Right renal cortex interstitium (tissue), 3 donors: ENCODE measurements at places on chromosomes 2 and 18.

DNA sequence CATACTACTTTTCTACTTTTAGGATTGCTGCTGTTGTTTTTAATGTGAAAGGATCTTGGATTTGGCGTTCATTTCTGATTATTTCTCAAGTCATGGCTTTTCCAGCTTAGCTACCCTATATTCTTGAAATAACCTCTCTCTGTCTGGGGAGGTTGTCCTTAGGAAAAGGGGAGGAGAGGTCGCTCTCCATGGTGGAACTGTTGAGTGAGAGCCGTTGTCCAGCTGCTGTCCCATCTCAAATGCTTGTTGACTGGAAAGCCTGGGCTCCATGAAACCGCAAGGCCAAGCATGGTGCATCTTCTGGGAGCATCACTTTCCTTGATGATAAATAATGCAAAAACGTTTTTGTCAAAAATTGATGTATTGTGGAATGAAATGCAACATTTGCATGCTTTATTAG, 479.1 kb upstream of the RAB12 start:
- DNase-seq, result no peak

DNA sequence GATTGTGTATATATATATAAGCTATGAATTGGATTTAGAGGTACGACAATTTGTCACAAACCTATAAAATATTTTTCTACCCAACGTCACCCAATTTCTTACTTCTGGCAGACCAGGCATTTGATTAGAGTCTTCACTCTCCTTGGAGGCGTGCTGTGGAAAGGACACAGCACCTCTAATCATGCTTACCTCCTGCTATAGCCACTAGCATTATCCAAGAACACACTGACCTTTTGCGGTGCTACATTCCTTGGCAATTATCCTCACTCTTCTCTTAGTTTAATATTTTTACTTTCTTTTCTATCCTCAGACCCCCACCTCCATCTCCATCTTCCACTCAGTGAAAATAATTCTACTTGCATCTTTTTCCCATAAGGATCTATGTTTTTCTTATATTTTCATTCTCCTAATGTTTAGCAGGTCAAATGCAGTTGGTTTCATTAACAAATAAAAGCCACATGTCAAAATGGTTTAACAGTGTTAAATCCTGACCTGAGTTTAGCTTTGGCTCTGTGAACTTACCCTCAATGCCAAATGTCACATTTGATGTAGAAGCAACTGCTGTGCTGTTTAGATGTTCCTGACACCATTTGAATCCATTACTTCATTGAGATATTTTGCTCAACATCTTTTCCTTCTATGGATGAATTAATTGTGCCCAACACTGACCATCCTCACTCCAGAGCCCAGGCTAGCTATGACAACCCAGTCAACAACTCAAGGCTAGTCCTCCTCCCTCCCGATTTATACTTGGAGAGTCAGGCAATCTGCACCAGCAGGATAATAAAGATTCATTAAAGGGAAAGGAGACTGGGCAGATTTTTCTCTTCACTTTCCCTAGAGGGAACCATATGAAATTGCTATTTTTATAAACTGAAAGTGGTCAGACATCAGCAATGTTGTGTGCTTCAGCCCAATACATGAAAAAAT, 240.5 kb downstream of the MREG start:
- no peak for DNase-seq

- DNase-seq, result no peak
Measured at GRCh38 chr2:182043021-182043420, 57.4 kb downstream of the PPP1R1C start.

- no peak for DNase-seq
Measured at GRCh38 chr2:200212862-200213425, 93.5 kb upstream of the SPATS2L start.

- DNase-seq, result no peak
Measured at GRCh38 chr2:28492282-28492681, 3.6 kb upstream of the PLB1 start.

DNA sequence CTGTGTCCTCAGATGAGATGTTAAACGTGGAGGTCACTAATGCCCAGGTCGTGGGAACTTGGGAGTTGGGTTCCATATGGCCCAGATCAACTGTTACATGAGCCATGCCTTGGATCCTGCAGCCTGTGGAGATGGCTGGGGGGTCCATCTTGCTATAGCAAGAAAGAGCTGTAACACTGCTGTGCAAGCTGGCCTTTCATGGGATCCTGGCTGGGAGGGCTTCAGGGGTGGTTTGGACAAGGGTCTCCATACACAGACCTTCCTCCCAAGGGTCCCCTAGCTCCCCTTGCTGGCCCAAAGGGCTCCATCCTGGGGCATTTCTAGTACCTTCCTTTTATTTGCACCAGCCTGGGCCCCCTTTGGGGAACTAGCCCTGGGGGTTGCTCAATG, 337.7 kb downstream of the DYSF start:
- no peak for DNase-seq

DNA sequence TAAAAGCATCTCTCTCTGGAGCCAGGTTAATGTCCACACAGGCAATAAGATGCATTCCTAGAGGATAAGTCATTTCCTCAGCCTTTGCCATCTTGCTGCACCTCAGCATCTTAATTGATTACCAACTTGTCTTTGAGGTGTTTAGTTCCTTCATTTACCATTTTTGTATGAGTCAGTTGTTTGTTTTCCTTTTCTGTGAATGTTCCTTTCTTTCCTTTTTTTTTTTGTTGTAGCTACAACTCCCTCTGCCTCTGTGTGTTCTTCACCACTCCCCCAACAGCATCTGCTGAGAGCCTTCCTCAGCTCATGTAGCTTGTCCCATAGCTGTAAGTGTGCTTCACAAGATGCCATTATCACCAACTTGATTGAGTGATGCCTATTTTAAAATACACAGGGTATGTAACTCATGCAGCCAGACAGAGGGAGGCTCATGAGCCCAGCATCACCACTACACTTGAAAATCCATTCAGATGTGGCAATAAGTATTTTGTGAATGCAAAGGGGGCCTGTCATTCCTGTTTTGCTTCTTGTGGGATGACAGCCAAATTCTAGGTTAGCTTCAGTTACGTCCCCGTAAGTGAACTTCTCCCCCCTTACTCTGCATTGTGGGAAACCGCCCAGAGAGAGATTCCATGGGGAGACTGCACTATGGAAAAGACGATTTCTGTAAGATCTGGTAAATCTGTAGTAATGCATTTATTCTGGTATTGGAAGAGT, 315.9 kb upstream of the ZEB2 start:
- no peak for DNase-seq

- DNase-seq, result no peak
Measured at GRCh38 chr2:46067501-46068305, 229.5 kb upstream of the EPAS1 start.

GRCh38 chr18:75016025-75016717, 192.8 kb downstream of the PTGR3 start:
- no peak for DNase-seq

GRCh38 chr2:180625006-180625844, 355.2 kb upstream of the UBE2E3 start:
- no peak for DNase-seq

GRCh38 chr2:222302178-222303018, 3.6 kb upstream of the PAX3 start:
- no peak for DNase-seq

- DNase-seq, result peak; percentile 73
Measured at GRCh38 chr2:43484323-43484930, 111.4 kb downstream of the THADA start.

DNA sequence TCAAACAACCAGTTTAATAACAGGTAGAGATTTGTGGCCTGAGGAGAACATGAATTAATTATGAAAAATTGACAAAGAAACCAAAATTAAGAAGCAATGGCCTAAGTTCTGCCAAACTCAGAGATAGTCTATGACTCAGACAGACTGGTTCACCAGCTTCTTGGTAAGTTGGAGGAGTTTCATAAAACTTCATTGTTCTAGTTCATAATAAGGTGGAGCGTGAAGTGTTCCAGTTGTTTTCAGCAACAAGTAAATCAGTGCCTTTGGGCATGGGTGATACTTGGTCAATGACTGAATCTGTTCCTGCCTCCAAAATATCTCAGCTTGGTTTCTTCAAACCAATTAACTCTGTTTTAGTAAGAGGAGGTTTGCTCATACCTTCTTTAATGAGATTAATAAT, 40.0 kb downstream of the SLC40A1 start:
- DNase-seq, result no peak

- no peak for DNase-seq
Measured at GRCh38 chr2:226327830-226328229, 471.8 kb downstream of the IRS1 start.

DNA sequence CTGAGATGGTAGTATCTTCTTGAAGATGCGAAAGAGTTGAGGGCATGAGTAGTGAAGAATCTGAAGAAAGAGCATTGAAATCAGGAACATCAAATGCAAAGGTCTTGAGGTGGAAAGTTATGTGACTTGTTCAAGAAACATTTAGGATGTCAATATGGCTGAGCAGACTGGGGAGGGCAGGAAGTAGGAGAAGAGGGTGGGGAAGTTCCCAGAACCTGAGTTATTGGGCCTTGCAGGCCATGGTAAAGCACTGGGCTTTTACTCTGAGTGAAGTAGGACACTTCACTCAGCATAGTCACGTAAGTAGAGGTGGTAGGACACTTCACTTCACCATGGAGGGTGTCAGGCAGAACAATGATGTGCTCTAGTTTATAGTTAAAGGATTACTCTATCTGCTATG, 11.8 kb upstream of the MYL12A start:
- DNase-seq, result no peak

GRCh38 chr2:159476329-159476728, 140.0 kb downstream of the BAZ2B start:
- no peak for DNase-seq

- DNase-seq, result no peak
Measured at GRCh38 chr2:202703091-202703490, 68.3 kb downstream of the FAM117B start.

GRCh38 chr2:62743506-62743905, 38.0 kb downstream of the EHBP1 start:
- DNase-seq, result no peak

- no peak for DNase-seq
Measured at GRCh38 chr2:132438691-132439090, 22.1 kb downstream of the GPR39 start.

DNA sequence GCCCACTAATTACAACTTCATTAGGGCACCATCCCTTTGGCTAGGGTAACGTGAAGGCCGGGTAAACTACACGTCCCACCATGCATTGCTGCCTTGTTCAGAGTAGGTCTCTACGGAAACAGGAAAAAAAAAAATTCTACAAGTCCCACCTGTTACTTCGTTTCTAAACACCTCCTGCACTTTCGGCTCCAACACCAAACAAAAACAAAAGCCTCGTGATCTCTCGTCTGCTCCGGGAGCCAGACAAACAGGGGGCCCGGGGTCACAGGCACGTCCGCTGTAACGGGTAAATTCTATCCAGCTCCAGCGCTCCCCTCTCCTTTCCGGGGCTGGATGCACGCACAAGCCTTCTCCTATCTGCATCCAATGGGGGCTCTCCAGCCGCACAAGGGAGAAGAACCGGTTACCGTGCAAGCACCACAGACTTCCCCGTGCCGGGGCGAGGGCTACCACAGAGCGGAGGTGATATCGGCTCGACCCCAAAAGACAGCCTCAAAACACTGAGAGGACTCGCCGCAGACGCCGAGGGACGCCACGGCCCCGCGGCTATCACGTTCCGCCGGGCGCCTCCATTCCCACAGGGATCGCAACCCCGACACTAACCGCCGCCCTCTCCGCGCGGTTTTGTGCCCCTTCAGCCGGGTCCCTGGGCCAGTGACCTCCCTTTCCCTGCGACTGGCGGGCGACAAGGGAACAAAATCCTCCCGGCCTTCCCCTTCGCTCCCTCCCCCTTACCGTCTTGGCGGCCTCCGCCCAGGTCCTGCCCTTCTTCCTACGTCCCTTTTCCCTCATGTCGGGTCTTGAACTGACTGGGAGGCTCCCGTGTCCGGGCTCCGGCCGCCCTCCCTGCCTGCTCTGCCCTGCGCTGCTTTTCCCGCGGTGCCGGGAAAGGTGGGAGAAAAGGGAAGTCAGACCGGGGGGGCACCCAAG, 591 bp downstream of the ASXL2 start:
- DNase-seq, result no peak

- DNase-seq, result no peak
Measured at GRCh38 chr2:127423478-127423843, 5.2 kb downstream of the PROC start.

DNA sequence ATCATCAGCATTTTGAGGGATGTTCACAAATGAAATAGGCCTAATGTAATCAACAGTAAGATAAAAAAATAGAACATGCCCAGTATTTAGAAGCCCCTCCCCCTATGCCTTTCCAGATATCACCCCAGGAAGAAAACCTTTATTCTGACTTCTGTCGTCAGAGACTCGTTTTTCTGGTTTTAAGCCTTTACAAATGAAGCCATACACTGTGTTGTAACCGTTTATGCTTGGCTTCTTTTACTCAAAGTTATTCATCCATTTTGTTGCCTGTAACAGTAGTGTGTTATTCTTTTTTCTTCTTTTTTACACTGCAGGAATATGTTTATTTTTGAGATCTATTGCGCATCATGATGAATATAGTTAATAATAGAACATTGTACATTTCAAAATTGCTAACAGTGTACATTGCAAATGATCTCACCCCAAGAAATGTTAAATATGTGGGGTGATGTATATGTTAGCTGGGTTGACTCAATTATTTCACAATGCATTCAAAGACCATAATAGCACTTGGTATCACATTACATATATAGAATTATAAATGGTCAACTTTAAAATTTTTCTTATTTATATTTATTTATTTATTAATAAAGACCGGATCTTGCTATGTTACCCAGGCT, 28.1 kb upstream of the PNPT1 start:
- peak; percentile 47 for DNase-seq

DNA sequence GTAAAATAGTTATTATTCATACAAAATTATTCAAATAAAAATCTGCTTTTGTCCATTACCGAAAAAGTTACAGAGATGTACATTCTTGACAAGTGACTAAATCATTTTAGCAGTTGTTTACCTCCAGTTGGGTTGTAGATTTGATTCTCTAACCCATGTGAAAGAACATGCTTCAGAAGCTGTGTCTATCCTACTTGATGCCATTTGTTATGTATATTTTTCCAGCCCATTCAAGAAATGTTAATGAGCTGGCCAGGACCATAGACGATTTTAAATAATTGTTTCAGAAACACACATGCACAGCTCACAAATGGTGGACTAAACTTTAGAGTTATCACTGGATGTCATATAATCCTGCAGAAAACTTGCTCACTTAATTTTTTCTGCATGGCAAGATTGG, 391.1 kb upstream of the REG3G start:
- no peak for DNase-seq

DNA sequence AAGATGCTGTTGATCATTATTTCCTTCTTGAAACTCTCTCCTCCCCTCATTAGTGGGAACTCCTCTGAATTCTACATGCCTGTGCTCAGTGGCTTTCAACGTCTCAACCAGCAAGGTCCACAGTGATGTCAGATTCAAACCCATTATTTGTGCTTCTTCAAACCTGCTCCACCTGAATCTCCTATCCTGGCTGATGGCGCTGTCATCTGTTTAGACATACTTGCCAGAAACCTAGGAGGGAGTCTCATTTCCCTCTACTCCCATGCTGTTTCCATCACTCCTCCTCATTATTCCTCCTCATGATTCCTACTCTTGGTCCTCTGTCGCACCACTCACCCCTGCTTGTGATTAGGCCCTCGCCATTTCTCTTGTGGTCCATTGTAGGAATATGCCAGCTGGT, 2.9 kb upstream of the LPIN2 start:
- no peak for DNase-seq

GRCh38 chr18:32183503-32183902, 6.3 kb upstream of the MEP1B start:
- DNase-seq, result no peak

GRCh38 chr18:50788284-50788683, 31.5 kb downstream of the MRO start:
- DNase-seq, result no peak
